ENCODE measurements at places on chromosomes 6 and 20.
A peak's percentile ranks its signal among the peaks of the same experiment; 100 is the strongest.

DNA sequence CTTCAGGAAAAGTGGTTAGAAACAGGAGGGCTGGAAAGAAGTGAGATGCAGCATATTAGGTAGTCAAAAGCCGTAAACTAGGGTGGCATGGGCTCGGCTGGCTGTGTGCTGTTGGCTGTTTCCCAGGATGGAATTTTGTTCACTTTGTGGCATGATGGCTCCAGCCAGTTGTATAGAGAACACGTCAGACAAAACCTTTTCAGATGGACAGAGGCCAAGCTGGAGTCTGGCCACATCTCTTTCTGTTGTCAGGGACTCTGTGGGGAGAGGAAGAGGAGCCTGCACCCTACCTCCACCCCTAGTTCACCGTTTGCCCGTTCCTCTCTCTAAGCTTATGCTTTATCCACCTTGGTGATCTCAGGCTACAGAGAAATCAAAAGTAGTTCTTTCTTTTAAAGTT, 22.0 kb downstream of the C6orf89 start:
- peak; percentile 59 for DNase-seq

GRCh38 chr6:108406943-108407342, 112.1 kb downstream of the AFG1L start:
- peak; percentile 16 for DNase-seq

DNA sequence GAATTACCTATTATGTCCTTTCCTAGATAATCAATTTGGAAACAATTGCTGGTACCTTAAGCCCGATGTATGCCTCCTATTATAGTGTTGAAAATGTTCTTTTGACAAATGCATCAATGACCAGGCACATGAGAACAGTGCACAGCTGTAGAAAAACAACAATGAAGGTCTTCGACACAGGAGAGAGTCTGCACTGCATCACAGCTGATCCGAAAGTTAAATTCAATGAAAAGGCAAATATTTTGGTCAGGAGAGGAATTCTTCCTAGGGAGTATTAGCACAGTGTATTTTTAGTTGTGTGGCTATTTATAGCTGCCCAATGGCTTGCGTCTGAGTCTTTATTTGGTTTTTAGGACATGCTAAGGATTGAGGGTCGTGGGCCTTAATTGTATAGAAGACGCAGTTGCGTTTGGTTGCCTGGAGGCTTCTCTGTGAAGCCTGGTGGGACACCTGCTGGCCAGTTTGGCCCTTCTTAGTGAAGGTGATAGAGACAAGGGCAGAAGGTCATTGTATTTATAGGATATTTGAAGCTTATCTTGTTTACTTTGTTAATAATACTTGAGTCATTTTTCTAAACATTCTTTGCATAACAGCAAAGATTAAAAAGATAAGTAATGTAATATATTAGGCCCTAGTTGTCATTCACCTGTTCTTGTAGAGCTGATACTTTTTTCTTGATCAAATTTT, 72.3 kb downstream of the CDYL start:
- peak; percentile 16 for DNase-seq

DNA sequence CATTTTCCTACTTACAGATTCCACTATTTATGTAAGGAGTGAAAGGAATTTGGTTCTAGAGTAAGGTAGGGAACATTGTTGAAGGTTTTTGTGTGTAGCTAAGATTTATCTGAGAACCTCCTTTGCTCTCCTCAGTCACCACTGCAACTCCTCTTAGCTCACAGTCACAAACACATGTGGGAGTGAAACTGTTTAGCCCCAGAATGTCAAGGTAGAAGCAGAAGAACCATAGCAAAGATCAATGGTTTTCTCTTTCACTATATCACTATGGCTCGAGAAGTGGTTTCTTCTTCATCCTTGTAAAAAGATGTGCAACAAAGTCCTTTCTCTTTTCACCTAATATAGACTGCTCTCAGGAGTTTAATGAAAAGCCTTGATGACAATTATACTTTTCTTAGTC, 6.5 kb upstream of the DEFB112 start:
- DNase-seq, result no peak

DNA sequence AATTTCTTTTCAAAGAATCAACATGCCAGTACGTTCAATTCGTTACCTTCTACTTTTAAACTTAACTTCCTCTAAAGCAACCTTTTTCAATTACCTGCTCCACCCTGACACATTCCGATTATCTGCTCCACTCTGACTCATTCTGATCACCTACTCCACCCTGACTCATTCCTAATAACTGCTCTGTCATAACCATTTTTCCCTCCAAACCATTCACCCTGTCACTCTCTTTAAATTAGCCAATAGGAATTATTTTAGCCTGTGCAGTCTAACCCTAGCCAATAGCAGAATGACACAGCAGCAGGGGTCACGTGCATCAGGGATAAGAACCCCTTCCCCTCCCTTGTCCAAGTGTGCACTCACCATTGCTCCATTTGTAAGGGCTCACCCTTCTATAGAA, 557.4 kb upstream of the EYS start:
- no peak for DNase-seq

DNA sequence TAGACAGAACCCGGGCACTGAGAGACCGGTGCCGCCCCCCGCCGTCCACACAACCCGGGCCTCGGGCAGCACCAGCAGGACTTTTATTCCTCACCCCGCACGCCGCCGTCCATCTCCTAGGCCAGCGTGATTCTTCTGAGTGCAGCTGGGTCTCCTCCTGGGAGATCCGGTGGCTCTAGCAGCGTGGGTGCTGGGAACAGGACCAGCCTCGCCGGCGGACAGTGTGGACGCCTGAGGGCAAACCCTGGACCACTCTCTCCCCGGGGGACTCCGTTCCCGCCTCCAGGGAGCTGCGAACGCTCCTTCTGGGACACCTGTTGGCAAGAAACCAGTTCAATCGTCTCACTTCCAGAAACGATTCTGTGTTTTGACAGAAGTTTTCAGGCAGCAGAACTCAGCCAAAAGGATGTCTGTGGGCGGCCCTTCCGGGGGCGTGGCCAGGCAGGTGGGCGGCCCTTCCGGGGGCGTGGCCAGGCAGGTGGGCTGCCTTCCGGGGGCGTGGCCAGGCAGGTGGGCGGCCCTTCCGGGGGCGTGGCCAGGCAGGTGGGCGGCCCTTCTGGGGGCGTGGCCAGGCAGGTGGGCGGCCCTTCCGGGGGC, 130.7 kb downstream of the DLL1 start:
- DNase-seq, result no peak

- DNase-seq, result no peak
These were observed 92.1 kb upstream of the NEDD9 start for GRCh38 chr6:11324453-11325015.

DNA sequence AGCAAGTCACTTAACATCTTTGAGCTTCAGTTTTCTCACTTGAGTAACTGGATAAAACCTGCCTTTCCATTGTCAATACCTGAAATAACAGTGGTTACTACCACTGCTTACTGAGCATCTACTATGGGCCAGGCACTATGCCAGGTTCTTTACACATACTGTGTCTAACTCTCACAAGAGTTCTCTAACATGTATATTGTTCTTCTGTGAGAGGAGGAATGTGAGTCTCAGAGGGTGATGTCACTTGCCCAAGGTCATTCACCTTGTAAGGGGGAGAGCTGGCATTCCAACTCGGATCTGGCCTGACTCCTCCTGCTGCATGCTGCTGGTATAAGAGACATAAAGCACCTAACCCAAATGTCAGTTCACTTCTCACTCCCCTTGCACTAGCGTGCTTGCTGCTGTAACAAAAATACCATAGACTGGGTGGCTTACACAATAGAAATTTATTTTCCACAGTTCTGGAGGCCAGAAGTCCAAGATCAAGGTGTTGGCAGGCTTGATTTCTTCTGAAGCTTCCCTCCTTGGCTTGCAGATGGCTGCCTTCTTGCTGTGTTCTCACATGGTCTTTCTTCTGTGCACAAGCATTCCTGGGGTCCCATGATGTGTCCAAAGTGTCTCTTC, 21.9 kb upstream of the SGK2 start:
- no peak for DNase-seq

GRCh38 chr6:3630258-3630835, 121.2 kb downstream of the PXDC1 start:
- DNase-seq, result peak; percentile 34

GRCh38 chr6:121810158-121811032, 374.9 kb downstream of the GJA1 start:
- DNase-seq, result no peak

- DNase-seq, result no peak
These were observed 94.3 kb downstream of the RTN4IP1 start for GRCh38 chr6:106535012-106535411.

DNA sequence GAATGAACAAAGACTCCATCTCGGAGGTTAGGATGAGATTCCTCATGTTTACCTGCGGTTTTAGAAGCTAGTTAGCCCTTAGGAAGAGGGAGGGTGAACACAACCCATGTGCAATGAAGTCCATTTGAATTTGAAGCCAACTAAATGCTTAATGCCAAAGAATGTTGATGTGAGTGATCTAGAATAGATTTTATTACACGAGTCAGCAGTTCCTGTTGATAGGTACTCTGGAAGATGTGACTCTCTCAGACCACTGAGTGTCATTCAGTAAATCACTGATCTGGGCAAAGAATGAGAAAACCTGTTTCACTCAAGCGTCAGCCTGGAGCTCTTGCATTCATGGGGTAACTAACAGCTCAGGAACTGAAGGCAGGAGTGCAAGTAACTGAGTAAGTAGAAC, 106.3 kb downstream of the TBC1D7 start:
- DNase-seq, result no peak

DNA sequence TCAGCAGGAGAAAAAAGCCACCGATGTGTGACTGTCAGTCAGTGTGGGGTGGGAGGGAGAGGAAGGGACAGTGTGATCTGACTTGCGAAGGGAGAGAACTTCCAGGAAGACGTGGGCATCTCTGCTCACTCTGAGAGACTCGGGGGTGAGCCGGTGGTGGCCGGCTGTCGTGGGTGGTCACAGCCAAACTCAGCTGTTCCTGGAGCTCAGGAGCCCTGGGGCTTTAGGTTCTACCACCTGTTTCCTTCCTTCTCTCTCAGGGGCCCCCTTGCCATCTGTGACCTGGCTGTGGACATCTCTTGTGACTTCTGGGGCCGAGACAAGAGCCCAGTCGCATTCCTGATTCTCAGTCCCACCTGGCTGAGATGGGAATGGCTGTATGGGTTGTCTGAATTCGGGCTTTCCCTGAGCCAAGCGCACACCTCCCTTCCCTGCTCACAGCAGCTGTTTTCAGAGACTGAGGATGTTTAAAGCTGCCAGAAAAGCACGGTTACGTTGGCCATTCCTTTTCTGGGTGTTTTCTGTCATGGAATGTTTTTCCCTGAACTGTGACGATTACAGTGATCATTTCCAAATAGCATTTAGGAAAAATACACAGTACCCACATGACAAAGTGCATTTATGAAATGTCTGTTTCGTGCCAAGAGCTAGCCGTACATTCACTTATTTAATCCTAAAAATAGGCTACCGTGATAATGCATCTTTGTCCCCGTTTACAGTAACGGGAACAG, 36.5 kb downstream of the SYNJ2 start:
- DNase-seq, result peak; percentile 90

- DNase-seq, result peak; percentile 35
These were observed 73.7 kb downstream of the LYRM2 start for GRCh38 chr6:89564752-89565427.

DNA sequence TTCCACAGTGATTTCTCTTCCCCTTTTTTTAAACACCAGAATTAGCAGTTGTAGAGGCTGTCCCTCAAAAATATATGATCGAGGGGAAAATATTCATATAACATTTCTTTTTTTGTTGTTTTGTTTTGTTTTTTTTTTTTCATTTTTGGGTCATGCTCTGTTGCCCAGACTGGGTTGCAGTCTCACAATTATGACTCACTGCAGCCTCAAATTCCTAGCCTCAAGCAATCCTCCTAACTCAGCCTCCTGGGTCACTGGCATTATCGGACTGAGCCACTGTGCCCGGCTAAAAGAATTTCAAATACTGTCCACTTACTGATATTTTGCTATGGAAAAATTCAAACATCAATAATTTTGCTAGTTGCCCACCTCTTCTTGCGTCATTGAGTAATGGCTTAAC, 134.0 kb downstream of the HFE start:
- DNase-seq, result no peak

DNA sequence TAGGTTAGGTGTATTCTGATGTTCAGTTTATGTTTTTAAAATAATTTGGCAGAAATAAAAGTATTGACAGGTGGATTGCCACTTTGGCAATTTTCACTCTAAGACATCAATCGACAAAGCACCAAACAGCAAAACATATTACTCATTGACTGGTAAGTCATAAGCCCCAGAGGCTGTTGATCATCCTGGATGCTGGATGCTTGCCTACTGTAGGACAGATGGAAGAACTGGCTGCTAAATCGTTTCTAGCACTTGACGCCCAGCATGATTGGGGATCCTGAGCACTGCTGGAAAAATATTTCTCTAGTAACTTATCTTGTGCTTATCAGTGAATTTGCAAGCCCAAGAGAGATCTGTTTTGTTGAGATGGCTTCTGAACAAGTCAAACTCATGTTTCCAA, 1001.9 kb upstream of the FLRT3 start:
- DNase-seq, result peak; percentile 39

DNA sequence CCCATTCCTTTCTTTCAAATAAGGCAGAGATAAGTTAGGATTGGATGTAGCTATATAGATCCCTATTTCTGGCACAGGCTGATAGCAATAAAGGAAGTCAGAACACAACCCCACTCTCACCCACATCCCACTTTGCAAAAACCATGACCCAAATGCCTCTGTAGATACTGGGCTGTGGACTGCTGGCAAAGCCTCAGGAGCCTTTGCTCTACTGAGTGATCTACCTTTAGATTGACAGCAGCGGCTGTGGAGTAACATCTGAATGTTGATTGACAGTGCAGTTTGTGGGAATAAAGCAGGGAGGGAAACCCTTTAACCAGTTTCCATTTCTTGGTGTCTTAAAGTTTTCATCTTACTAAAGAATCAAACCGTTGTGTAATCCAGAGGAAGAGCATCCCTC, 6.7 kb upstream of the TMEM30A start:
- peak; percentile 49 for DNase-seq

DNA sequence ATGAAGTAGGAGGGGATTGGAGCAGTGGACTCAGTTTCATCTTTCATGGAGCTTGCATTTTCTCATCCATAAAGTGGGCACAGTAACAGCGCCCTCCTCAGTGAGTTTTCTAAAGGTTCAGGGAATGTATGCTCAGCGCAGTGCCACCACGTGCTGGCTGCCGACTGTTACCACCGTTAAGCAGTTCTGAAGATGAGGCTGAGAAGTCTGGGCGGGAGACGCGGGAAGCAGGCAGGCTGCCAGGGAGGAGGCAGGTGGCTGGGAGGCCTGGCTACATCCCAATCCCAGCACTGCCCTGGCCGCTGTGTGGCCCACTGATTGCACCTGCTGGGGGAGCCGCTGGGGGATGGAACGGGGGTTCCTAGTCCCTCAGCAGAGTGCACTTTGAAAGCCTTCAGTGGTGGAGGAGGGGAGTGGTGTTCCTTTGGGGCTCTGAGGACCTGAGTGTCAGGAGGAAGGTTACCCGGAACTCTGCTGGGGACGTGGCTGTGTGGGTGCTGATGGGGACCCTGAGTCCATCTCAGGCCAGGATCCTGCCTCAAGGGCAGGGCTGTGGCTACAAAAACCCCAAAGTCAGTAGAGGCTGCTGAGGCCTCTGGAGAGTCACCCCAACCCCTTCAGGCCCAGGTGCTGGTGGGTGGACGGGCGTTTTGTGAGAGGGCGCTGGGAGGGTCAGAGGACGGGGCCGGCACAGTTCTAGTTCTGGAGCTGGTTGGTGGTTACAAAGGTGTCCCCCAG, 28.0 kb upstream of the PHACTR3 start:
- no peak for DNase-seq

Data from muscle of leg (tissue), 16 donors.